ENCODE measurements at places on chromosomes 2 and 18.
A peak's percentile ranks its signal among the peaks of the same experiment; 100 is the strongest.

GRCh38 chr2:83970217-83970929, 488.7 kb downstream of the SUCLG1 start:
- no peak for DNase-seq

- DNase-seq, result no peak
Observed at GRCh38 chr2:237276716-237277490, 137.1 kb downstream of the COL6A3 start.

GRCh38 chr2:54067851-54068375, 47.5 kb upstream of the ACYP2 start:
- no peak for DNase-seq

DNA sequence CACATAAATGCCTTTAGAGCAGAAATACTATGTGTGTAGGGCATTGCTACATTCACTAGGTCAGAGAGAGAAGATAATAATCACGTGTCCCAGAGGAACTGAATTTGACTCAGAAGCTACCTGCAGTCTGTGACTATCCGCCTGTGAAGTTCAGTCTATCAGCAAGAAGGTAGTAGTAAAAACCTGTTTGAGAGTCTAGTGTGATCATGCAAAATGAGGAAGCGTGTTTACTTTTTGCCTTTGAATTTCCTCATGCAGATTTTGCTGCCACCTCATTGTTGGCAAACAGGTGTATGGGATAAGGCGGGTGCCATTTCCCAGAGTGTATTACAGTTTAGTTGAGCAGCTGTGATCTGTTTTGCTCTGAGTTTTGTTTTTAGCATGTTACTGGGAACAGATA, 403.9 kb upstream of the FANCL start:
- DNase-seq, result no peak

DNA sequence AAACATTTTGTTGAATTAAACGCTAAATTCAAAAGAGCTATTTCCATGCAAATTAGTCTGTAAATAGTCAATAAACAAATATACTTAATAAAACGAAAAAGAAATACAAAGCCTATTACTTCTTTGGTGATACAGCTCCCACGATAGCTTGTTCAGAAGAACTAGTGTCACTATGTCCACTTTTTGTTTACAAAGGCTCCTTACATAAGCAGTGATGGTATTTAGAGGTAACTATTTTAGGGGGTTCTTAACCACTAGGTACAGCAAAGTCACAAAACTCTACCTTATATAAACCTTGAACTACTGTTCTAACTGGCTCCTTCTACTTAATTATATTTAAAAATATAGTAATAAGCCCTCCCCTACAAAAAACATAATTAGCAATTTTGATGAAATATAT, 21.9 kb downstream of the ALS2 start:
- DNase-seq, result no peak

- DNase-seq, result no peak
Observed at GRCh38 chr2:199223791-199224190, 233.9 kb downstream of the SATB2 start.

DNA sequence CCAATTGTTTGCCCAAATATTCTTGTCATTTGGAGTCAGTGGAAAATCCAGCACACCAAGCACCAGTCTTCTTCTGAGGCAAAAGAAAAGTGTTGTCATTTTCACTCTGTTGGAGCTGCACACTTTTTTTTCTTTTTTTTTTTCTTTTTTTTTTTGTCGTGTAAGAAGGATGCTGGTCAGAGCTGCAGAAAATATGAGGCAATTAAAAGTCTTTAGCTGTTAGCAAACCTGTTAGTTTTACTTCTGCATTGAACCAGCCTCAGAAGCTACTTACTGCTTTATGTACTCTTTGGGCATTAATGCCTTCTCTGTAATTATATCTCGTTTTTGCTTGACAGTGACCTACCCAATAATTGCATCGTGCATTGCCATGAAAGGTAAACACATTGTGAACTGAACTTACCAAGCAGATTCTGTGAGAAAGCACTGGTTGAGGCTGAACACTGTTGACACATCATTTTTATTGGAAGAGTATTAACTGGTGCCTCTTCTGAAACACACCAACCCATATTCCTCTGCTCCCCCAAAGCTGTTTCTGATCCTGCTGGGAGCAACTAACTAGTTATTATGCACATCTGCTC, 165.4 kb downstream of the CAPN13 start:
- no peak for DNase-seq

DNA sequence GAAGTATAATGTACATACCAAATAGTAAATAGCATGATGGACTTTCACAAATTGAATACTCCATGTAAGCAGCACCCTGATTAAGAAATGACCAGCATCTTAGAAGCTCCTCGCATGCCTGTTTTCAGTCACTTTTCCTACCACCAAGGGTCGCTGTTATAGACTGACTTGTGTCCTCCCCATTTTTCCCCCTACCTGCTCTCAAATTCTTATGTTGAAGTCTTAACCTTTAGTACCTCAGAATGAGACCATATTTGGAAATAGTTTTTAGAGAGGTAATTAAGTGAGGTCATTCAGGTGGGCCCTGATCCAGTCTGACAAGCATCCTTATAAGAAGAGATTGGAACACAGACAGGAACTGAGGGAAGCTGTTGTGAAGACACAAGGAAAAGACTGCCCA, 125.9 kb downstream of the LYPD6 start:
- no peak for DNase-seq

GRCh38 chr18:27184115-27185024, 738 bp downstream of the CHST9 start:
- no peak for DNase-seq

DNA sequence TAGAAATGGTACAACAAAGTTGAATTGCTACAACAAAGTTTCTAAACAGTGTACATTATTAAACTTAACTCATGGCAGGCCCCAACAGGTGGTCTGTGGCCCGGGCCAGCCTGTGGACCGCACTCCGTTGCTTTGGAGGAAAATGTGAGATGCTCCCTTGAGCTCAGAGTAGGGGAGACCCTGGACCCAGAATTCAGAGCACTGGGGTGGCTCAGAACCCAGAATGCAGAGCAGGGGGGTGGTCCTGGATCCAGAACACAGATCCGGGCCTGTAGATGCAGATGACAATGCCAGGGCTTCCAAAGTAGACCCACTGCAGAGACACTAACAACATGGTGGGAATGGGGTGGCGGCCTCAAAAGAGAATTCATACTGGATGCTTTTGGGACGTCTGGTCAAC, 311.0 kb downstream of the NDUFA10 start:
- no peak for DNase-seq

- peak; percentile 3 for DNase-seq
Observed at GRCh38 chr18:59357928-59358327, 1.1 kb downstream of the LMAN1 start.

- DNase-seq, result no peak
Observed at GRCh38 chr18:47346016-47346415, 94.6 kb upstream of the SKOR2 start.

DNA sequence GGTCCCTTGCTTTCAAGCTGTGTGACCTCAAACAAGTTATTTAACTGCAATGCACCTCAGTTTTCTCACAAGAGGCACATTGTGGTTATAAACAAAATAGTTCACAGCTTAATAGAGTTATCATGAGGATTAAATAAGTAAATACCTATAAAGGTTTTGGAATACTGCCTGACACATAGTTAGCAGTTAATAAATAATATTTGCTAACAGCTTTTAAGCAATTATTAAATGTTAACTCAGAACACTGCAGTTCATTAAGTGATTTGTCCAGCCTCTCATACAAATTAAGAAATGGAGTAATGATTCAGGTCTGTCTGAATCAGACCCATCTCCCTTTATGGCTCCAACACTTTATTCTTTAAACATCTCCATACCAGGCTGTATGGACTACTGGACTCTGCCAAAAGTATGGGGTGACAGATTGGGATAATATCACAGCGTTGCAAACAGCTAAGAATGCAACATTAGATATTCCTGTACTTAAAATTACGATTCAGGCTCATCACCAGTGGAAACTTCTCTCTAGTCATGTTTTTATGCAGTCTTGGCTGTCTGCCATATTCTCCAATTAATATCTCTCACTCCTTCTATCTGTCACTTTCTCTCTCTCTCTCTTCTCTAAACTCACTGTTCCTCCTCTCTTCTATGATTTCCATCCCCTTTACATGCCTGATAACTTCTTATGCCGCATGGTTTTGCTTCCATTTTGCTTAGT, 370.6 kb upstream of the UBE2E3 start:
- DNase-seq, result no peak

- DNase-seq, result no peak
Observed at GRCh38 chr2:226831266-226831665, 4.6 kb upstream of the RHBDD1 start.

- no peak for DNase-seq
Observed at GRCh38 chr2:240600451-240600961, 14.0 kb downstream of the CAPN10 start.

DNA sequence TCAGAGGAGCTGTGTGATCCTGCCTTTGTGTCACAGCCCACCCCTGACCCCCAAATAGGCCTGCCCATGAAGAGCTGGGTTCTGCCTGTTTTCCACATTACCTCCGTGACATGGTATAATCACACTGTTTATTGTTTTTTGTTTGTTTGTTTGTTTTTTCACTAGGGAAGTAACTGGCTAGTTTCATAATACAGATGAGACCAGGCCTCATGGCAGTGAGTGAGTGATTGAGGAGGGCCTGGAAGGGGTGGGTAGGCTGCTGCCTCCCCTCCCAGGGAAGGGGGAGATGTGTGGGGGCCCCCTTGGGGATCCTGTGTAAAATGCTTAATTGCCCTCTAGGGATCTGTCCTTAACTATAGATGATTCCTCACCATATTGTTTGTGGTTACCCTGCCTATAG, 190.5 kb downstream of the LDLRAD4 start:
- no peak for DNase-seq

- DNase-seq, result no peak
Observed at GRCh38 chr2:152615177-152615576, 102.1 kb downstream of the PRPF40A start.

DNA sequence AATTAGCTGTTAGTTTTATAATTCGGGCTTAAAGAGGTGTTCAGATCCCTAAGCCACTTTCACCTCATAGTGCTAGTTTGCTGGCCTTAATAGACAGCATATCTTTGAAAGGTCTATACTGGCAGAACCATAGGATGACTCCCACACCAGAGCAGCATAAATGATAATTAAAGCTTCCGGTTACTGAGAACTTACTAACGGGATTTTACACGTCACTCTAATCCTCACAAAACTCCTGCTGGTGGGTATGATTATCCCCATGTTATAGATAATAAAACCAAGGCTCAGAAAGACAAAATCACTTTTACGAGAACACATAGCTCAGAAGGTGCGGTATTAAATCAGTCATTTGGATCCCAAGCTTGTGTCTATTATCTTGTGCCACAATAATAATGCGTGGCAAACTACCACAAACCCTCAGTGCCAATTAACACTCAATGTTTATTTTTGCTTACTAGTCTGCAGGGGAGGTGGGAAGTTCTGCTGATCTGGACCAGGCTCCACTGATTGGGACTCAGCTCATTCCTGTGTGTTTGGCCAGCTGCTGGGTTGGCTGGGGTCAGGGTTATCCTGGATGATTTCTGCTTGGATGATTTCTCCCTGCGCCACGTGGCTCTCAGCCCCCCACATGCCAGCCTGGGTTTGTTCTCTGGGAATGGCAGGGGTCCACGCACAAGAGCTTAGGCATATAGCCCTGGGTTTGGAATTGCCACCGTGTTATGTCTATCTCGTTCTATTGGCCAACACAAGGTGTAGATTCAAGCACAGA, 62.3 kb downstream of the TRIB2 start:
- no peak for DNase-seq

GRCh38 chr2:34498561-34498960, 899.5 kb upstream of the FAM98A start:
- no peak for DNase-seq

DNA sequence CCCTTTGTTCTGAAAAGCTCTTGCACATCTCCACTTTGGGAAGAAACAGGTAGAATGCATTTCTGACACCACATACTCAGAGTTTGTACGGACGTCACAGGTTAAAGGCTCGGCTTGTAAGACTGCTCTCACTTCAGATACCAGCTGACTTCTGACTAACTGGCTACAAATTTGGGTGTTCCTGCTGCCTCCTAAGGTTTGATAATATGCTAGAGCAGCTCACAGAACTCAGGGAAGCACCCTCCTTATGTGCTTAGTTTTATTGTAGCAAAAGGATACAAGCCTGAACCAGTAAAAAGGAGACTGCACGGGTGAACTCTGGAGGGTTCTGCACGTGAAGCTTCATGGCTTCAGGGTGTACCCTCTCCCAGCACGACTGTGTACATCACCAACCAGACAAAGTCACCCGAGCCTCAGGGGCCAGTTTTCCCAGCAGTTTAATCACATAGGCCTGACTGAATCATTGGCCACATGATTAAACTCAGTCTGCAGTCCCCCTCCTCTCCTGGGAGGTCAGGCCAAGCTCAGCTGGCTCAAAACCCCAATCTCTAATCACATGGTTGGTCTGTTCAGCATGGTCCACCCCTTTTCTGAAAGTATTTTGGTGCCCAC, 749.5 kb upstream of the RAB6C start:
- DNase-seq, result no peak

DNA sequence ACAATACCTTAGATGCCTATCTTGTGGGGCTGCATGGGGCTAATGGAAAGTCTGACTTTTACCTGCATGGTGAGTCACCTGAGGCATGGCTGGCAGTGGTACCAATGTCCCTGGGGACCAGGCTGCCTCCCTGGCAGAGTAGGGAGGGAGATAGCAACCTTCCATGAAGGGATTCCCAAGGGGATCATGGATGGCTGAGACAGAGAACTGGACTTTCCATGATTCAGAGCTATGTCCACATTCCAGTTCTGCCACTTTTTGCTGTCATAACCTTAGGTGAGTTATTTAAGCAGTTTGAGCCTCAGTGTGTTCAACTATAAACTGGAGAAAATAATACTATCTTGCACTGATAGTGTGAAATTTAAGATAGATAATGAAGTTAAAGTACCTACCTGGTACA, 178.6 kb downstream of the SETBP1 start:
- no peak for DNase-seq

DNA sequence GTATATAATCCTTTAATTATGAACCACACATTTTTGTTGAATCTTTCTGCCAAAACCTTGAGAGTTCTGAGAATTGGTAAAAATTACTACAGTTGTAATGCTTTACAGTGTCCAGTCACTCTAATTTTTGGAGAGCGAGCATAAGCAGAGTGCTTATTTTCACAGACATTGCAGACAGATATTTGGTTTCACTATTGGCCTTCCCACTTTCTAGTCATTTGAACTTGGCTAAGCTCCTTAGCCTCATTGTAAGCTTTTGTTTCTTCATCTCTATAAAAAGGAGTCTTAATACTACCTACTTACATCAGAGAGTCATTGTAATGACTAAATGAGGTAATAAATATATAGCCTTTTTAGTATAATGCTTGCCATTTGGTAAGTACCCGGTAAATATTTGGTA, 80.4 kb downstream of the LCLAT1 start:
- DNase-seq, result no peak

DNA sequence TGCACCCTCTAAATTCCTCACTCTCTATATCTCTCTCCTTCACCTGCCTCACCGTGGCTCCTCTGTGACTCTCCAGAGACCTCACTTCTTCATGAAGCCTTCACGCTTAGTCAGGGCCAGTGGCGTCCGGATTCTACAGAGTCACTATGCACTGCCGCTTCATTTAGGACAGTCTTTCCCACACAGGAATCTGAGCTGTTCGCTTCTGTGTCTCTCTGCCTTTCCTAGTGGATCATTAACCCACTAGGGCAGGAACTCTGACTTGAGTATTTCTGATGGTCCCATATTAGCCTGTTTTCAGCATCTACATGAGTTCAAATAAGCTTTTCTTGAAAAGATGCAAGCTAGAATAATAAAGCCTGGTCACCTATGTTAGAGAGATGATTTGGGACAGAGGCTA, 180.2 kb upstream of the DOK6 start:
- no peak for DNase-seq

Data from activated T-cell treated with anti-CD3 and anti-CD28 coated beads for 4 hours (primary cell).